Stimulated activated memory B cell treated with anti-CD40 and anti-IgM and Interleukin-4, amounts not matched to agents 10 μg/mL and 1 μg/mL and 100 μg/mL, for 72 hours (primary cell): ENCODE measurements at places on chromosomes 11 and 22.

- no peak for ATAC-seq
Observed at GRCh38 chr11:108131993-108132392, 10.6 kb downstream of the ACAT1 start.

- ATAC-seq = no peak
Observed at GRCh38 chr11:116913000-116913399, 75.6 kb upstream of the APOA1 start.

DNA sequence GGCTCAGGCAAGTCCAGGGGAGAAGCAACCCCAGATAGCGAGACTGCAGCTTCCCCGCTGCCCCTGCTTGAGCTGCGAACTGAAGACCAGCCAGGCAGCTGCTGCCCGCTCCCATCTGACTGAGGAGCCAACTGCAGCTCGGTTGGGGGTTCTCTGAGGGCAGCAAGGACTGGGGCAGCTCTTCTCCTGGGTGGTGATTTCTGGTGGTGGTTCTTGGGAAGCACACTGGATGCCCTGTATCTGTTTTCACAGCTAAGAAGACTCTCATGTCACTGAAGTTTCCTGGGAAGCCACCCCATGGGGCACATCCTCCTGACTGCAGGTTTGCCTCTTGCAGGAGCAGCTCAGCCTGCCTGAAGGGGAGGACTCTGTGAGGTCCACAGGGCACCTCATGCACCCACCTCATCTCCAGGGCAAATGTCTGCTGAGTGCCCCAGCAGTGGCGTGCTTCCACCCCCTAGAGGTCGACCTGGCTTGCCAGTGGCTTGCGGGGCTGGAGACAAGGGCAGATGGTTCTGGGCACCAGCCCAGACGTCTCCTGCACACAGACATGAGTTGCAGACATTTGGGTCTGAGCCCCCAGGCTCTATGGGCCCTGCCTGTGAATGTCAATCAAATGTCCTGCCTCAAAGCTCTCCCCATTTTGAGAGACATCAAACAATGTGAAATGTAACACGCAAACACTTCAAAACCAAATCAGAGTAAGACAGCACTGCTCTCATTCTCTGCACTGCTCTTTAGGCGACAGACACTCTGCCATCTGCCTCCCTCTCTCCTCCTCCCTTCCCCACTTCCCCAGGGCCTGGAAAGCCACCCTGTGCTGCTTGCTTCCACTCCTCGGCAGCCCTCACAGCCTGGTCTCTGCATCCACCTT lies 800.9 kb downstream of the BRD1 start:
- ATAC-seq = no peak

GRCh38 chr11:62645671-62645945 lies 805 bp downstream of the GANAB start:
- no peak for ATAC-seq

- ATAC-seq = peak; percentile 75
Observed at GRCh38 chr11:22930816-22931594, 70.7 kb upstream of the CCDC179 start.

GRCh38 chr11:78039919-78040671 lies 17.0 kb upstream of the KCTD14 start:
- ATAC-seq = no peak

GRCh38 chr22:49869086-49869830 lies 15.6 kb downstream of the ZBED4 start:
- no peak for ATAC-seq

- ATAC-seq = no peak
Observed at GRCh38 chr11:45223496-45223895, 62.6 kb downstream of the SYT13 start.

GRCh38 chr22:36258701-36259614 lies 6.0 kb downstream of the APOL1 start:
- peak; percentile 62 for ATAC-seq

- no peak for ATAC-seq
Observed at GRCh38 chr11:62513626-62514025, 33.0 kb downstream of the AHNAK start.

DNA sequence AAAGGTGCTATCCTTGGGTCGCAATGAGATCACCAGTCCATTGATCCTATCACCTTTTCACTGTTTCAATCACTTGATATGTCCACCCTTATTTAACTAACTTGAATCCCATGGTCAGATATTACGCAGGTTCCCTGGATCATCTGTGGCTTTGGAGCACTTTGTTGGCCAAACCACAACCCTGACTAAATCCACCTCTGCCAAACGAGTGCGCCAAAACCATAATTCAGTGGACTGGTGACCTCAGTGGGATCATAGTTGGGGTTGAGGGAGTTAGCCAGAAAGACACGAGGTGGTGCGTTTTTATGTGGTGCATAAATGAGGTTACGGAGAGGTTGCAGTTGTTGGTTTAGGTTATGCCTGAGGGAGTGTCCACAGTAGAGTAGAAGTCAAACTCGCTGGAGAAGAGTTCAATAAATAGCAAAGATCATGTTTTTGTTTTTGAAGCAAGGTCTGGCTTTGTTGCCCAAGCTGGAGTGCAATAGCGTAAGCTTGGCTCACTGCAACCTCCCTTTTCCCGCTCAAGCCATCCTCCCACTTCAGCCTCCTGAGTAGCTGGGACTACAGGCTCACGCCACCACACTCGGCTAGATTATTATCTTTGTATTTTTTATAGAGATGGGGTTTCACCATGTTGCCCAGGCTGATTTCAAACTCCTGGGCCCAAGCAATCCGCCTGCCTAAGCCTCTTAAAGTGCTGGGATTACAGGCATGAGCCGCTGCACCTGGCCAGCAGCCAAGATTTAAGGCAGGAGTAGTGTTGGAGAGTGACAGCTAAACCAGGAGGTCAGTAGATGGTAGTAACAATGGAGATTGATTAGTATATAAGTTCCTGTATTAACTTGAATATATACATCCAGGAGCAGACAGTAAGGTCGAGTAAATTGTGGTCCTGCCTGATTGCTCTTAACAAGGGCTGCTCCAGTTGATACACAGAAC lies 4.5 kb downstream of the FOXR1 start:
- no peak for ATAC-seq

DNA sequence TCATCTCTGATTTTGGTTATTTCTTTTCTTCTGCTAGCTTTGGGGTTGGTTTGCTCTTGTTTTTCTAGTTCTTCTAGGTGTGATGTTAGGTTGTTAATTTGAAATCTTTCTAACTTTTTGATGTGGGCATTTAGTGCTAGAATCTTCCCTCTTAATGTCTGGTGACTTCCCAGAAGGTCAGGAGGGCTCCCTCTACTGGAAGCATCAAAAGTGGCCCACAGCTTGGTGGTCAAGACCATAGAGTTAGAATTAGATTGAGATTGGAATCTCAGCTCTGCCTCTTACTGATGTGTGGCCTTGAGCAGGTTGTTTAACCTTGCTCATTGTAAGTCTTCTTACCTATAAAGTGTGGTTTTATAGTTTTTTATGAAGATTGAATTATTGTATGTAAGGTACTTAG lies 99.3 kb downstream of the FDX1 start:
- no peak for ATAC-seq

- no peak for ATAC-seq
Observed at GRCh38 chr11:19200410-19201201, 1.2 kb downstream of the CSRP3 start.
